ENCODE measurements at places on chromosomes 7 and 10. TPM values are rescaled to one million over a fixed set of nuclear protein-coding genes. Genes with fewer than 3 reads are reported as not detected.

ZPBP gene
- total RNA-seq = not detected

GRCh38 chr10:125992254-125992653, 95.9 kb downstream of the FANK1 start:
- peak; percentile 56 for ATAC-seq

ODAD2 gene
- total RNA-seq = 2.5 TPM

GRCh38 chr10:25768167-25768566, 165.9 kb upstream of the MYO3A start:
- no peak for ATAC-seq

DNA sequence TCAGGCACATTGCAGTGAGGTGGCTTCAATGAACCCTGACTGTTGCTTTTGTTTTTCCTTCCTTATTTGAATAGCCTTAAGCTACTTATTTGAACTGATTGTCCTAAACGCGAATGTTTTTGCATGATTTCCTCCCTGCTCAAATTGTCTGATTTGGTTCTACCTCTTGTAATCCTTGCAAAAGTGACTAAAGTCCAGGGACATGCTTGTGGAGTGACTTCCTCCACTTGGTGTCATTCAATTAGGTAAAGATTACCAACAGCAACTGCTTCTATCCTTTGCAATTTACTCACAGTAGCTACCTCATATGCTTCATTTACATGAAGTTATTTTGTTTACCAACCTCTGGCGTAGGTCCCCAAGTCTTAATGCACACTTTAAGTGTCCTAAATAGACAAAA, 295.9 kb upstream of the TMEM229A start:
- ATAC-seq = no peak

- ATAC-seq = no peak
These were observed 111.6 kb downstream of the ACTR3B start for GRCh38 chr7:152871005-152871677.

SRRM3 gene
- 13.9 TPM for total RNA-seq

PNLIPRP1 gene
- total RNA-seq = 0.63 TPM

PRSS2 gene
- total RNA-seq = not detected

AKR1E2 gene
- total RNA-seq = 6.0 TPM

DKK1 gene
- total RNA-seq = 8.1 TPM

- no peak for ATAC-seq
These were observed 13.6 kb upstream of the MYL7 start for GRCh38 chr7:44154703-44155102.

ZC3HAV1L gene
- 9.8 TPM for total RNA-seq

All from motor neuron (in vitro differentiated cells).